ENCODE measurements at places on chromosomes 3 and 15.

GRCh38 chr3:186551387-186551786 is 7.2 kb upstream of the CRYGS start:
- no peak for DNase-seq

DNA sequence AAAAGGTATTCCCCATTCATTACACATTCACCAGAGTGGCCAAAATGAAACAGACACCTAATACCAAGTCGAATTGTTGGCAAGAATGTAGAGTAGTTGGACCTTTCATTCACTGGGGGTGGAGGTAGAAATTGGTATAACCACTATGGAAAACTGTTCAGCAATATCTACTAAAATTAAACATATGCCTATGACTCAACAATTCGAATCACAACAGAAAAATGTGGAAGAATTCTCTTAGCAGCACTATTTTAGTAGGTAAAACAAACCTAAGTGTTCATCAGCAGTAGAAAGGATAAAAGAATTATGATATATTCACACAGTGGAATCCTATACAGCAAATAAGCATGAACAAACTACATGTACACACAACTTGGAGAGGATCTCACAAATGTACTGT is 30.6 kb downstream of the POLG start:
- no peak for DNase-seq

- no peak for DNase-seq
These were observed 23.0 kb upstream of the CCK start for GRCh38 chr3:42289026-42289425.

- DNase-seq, result no peak
These were observed 18.0 kb downstream of the ATP10A start for GRCh38 chr15:25844981-25845680.

DNA sequence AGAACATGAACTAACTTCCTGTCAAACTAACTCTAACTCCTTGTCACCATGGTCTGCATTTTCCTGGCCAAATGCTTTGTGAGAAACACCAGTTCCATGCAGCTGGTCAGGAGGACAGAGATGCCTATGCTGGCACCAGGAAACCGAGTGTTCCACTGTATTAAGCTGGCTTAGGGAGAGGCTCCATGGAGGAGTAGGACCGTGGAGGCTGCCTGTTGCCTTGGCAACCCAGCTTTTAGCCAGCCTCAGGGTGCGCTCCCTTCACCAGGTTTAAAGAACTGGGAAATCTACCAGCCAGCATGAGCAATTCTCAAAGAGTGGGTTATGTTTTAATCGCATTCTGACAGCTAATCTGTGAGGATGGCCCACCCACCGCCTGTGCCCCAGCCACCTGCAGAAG is 394.1 kb downstream of the OCA2 start:
- DNase-seq, result no peak

DNA sequence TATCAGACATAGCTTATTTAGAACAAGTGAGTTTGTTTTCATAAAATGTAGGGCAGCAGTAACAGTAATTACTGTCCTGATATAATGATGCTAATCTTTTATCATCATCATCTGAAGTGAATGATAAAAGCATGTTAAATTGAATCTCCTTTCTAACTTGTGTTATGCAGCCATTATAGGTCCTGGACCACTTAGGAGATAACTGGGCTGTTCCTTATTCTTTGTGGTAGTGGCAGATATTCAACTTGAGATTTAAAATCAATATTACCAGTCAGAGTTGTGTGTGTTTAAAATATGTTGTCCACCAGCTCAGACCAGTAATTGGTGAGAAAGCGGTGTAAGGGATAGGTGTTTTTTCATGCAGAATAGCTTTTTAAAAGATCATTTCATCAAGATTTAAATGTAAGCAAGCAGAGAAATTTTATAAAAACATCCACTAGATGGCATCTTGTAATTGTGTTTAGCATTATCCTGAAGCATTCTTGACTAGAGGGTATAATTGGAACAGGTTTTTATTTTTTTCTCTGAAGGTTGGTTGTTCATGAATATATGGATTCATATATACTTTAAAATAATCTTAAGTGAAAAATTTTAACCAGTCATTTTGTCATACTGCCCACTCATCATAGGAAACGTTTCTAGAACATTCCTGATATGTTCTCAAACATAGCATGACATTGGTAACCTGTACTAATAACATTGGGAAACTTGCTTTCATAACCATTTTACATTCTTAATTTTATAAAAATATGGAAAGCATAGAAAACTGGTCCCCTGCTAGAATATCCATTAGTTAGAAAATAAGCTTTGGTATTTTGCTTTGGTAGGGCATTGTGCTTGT is 153.9 kb downstream of the BBX start:
- no peak for DNase-seq

GRCh38 chr15:45495588-45495987 is 27.0 kb downstream of the SLC30A4 start:
- DNase-seq, result no peak

- no peak for DNase-seq
These were observed 186.4 kb downstream of the FAM43A start for GRCh38 chr3:194871864-194872668.

DNA sequence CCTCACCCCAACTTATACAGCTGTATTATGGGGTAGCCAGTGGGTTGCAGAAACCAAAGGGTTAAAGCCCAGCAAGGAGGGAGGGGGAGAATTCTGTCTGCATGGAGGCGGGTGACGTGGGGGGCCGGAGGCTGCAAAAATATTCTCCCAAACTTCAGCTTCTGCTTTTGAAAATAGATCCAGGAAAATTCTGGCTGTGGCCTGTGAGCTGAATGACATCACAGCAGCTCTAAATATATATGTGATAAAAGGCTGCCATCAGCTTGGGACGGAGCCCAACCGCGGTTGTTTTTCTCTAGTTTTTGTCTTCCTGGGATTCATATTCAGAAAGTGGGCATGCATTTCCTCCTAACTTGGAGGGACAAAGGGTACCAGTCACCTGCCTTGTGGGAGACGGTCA is 27.6 kb downstream of the MAPKAPK3 start:
- DNase-seq, result no peak

- DNase-seq, result no peak
These were observed at the start of gene EPM2AIP1 for GRCh38 chr3:36992806-36993325. TSS of gene EPM2AIP1 (minus strand) at chr3:36993131. CDS start at chr3:36993077, 54 bp downstream.

DNA sequence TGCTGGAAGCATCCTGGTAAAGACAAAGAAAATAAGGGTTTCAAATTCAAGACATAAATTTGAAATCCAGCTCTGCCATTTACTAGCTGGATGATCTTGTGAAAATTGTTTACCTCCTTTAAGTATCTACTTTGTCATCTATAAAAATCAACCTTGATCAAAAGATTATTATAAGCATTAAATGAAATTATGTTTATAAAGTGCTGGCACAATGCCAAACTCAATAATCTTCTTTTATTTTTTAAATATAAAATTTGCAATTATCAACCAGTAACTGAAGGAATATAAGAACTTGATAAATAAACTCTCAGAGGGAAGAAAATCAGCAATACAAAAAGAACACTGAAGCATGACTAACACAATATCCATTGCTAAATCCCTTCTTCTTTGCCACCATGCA is 25.8 kb downstream of the C3orf33 start:
- no peak for DNase-seq

DNA sequence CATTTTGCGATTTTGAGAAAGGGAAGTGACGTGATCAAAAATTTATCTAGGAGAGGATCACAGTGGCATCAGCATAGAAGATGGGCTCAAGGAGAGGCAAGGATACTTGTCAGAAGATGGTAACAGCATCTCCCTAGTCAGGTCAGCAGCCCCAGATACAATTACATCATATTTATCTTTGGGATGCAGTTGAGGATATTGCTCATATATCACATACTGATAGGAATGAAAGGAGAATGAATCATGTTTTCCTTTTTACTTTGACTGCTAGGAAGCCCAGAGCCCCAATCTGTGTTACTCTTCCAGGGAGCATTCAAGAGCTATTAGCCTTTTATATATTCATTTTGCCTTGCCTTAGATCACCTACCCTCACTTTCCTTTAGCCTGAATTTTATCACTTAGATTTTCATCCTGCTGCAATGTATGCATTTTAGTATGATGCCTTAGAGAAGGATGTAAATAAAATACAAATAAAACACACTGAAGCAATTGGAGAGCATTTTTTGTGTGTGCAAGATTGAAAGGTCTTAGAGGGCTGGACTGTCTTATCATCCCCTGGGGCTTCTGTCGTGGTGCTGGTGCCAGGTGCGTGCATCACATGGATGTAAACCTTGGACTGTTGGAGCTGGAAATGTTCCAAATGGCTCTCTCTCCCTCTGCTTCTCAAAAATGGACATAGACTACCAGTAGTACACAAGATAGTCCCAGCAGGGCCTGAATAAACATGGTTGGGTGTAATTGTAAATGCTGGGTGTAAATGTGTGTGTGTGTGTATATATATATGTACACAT is 40.3 kb downstream of the CORO2B start:
- no peak for DNase-seq

GRCh38 chr3:175948041-175948440 is 1088.9 kb downstream of the NAALADL2 start:
- no peak for DNase-seq

DNA sequence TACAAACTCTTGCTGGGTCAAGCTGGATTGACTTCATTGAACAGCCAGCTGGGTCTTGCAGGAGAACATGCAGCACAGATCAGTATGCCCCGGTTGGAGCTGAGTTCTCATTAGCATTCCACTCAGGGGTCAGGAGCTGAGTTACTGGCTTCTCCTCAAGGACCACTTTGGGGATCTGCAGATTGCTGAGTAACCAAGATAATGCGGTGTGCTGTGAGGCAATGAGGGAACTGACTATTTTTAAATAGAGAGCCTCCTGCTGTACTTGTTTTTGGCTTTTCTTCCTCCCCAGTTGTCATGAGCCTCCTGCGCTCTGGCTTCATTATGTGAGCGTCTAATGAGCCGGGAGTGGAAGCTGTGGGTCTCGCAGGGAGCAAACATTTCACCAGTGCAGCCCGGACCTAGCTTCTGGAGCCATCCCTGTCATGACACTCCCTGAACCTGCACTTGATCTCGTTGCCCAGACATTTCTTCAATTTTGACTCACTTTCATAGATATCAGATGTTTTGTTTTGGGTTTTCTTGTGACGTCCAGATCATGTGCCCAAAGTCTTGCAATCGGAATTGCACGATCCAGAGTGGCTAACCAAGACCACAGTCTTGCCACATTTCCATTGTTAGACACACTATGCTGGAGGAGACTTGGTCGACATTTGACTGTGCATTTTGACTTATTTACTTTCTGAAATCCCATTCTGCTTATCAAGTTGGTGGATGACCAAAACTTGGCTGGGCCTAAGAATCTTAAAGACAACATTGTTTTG is 327.2 kb downstream of the LRTM1 start:
- no peak for DNase-seq

- no peak for DNase-seq
These were observed 72.0 kb downstream of the MYO1E start for GRCh38 chr15:59300618-59301139.

- DNase-seq, result no peak
These were observed 118.8 kb downstream of the ECT2 start for GRCh38 chr3:172869368-172869771.

- DNase-seq, result no peak
These were observed 211.5 kb downstream of the LSAMP start for GRCh38 chr3:116233711-116234357.

GRCh38 chr3:152307829-152308474 is 39.2 kb downstream of the MBNL1 start:
- no peak for DNase-seq

DNA sequence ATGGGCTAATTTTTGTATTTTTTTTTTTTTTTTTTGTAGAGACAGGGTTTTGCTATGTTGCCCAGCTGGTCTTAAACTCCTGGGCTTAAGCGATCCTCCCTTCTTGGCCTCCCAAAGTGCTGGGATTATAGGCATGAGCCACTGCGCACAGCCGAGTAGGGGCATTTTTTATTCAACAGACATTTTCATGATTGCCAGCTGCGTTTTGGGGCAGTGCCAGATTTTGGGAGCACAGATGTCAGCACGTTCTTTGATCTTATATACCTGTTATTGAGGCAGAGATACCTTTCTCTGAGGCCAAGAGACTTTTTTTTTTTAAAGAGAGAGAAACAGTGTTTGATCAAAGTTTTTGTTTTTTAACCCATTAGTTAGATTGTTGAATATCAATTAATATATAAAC is 16.8 kb downstream of the NEO1 start:
- no peak for DNase-seq

DNA sequence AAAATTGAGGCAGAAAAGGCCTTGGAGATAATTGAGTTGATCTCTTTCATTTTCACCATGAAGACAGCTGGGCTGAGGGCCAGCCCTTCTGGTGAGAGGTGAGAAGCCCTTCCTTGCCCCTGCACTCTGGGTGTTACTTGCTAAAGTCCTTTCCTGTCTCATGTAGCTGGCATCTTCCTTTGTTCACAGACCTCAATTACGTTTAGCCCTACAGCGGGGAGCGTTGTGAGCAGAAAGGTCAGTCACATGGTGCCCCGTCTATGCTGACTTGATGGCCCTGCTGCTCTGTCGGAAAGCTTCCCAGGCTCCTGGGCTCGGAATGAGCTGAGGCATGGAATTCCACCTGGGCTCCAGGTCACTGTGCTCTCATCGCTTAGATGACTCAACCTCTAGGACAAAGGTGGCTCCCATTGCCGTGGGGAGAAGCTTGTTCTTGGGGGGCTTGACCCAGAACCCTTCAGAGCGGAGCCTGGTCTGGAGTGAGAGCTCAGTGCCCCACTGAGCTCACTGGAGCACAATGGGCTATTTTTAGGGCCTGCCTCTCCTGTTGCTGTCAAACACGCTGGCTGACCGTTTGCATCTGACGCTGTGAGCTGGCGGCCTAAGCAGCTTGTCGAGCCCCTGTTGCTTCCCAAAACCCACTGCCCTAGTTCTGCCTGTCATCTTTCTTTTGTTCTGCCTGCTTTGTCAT is 47.0 kb downstream of the RPLP1 start:
- DNase-seq, result no peak

DNA sequence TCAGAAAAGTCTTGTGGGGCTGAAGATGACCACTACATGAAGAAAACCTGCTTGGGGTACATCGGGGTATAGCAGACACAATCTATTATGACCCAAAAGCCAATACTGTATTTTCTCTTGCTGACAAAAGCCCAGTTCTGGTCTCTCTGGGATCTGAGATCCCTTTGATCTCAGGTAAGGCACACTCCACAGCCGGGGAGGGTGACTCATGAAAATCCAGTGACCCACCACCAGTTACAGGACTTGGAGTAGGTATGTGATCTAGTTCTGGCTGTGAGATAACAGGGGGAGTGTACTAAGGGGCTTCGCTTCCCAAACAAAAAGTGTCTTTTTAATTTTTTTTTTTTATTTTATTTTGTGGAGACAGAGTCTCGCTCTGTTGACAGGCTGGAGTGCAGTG is 193.3 kb downstream of the STT3B start:
- DNase-seq, result no peak

DNA sequence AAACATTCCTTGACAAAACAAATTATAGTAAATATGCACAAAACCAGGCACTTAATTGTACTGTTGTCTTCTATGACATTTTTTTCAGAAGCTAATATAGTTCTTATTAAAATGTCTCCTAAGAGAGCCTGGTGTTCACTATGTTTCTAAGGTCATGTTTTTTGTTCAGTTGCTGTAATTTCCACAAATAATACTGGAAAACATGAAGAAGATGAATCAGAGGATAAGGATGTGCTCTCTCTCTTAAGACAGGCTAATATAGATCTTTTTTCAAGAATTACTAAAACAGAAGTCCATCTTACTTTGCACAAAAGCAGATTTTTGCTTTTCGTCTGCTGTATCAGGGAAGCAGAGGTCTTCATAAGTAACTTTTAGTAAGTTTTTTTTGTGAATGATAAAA is 823.0 kb upstream of the NECTIN3 start:
- DNase-seq, result no peak

- DNase-seq, result no peak
These were observed 53.7 kb downstream of the CGGBP1 start for GRCh38 chr3:88005066-88005465.

- peak; percentile 74 for DNase-seq
These were observed 854 bp downstream of the CLEC3B start for GRCh38 chr3:45026957-45027356.
